Dermis microvascular lymphatic vessel endothelial cell (primary cell): ENCODE measurements at places on chromosomes 1 and 21.

- no peak for DNase-seq
These were observed 64.9 kb downstream of the MEF2D start for GRCh38 chr1:156435545-156436140.

- no peak for DNase-seq
These were observed 240.8 kb upstream of the FGGY start for GRCh38 chr1:59055908-59056719.

GRCh38 chr1:165129568-165130164 is 226.8 kb downstream of the LMX1A start:
- peak; percentile 39 for DNase-seq

- peak; percentile 67 for DNase-seq
These were observed 3.0 kb downstream of the TRIM46 start for GRCh38 chr1:155176544-155177071.

DNA sequence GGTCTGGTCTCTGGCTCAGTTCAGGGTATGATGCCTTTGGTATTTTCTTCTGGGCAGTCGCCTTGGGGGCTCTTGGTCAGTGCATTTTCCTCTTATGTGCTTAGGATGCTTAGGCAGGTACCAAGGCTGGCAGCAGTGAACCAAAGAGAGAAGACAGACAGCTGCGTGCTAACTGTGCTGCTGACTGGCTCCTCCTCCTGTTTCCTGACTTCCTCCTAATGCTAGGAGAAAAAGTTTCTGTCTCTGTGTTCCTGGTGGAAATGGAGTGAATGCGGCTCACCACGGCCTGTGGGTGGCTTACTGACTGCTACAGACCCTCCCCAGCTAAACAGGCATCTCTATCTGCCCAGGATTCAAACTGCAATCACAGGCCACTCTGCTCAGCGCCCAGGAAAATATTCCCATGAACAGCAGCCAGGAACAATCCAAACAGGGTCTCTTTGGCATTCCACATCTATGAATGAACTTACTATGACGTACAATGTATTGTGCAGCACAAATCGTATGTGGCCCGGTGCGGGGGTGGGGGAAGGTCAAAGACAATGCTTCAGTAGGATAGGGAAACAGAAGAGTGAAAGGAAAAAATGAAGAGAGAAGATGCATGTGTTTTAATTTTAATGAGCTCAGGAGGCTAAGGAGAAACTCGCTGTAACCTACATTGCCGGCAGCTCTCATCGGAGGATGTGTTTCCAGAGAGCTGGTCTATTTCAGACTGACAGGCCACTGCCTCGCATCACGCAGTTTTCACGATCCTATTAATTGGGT is 2.8 kb downstream of the ABCG1 start:
- peak; percentile 85 for DNase-seq

DNA sequence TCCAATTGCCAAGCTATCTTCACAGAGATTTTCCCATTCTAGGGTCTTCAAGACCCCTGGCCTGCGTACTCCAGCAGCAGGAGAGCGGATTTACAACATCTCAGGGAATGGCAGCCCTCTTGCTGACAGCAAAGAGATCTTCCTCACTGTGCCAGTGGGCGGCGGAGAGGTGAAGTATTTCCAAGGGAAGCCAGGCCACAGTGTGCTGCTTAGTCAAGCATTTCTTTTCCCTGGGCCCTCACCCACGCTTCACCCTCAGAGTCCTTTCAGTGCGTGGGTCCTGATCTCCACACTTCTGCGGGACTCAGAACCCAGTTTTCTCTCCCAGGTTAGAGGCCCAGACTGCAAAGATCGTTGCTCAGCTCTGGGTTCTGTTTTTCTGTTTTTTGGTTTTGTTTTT is 13.1 kb downstream of the CDCA8 start:
- no peak for DNase-seq

- no peak for DNase-seq
These were observed 28.5 kb downstream of the RASSF5 start for GRCh38 chr1:206535853-206536188.

DNA sequence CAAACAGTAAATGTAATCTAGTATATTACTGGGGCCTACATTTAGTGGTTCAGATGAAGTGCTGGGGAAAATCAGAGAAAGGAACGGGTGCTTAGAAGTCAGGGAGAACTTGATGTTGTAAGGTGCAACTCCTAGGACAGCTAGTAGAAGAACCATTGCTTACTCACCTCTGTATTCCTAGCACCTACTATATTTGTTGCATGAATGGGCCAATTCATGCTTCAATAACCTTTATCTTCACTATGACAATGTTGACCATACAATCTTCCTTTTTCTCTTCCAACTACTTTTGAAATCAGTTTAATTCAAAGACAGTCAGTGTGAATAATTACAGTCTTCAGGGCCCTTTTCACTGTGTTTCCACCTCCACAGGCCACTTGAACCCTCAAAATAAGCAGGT is 125.0 kb upstream of the DMRTA2 start:
- no peak for DNase-seq

DNA sequence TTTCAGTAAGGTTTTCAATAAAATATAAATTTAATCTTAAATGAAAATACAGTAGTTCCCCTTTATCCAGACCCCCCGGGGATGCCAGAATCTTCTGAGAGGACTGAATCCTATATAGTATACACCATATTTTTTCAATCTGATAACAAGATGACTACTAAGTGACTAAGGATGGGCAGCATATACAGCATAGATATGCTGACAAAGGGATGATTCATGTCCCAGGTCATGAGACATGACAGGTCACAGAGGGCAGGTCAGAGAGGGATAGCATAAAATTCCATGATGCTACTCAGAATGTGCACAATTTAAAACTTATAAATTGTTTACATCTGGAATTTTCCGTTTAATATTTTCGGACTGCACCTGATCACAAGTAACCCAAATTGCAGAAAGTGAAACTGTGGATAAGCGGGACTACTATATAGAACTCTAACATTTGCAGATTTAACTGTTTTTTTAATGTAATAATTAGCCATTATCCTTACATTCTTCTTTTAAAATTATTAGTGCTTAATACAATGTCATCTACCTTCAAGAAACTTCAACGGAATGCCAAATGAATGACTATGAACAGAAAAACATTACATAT is 48.8 kb downstream of the LRRC40 start:
- DNase-seq: peak; percentile 13

- no peak for DNase-seq
These were observed 79.0 kb downstream of the APP start for GRCh38 chr21:26091480-26092018.

DNA sequence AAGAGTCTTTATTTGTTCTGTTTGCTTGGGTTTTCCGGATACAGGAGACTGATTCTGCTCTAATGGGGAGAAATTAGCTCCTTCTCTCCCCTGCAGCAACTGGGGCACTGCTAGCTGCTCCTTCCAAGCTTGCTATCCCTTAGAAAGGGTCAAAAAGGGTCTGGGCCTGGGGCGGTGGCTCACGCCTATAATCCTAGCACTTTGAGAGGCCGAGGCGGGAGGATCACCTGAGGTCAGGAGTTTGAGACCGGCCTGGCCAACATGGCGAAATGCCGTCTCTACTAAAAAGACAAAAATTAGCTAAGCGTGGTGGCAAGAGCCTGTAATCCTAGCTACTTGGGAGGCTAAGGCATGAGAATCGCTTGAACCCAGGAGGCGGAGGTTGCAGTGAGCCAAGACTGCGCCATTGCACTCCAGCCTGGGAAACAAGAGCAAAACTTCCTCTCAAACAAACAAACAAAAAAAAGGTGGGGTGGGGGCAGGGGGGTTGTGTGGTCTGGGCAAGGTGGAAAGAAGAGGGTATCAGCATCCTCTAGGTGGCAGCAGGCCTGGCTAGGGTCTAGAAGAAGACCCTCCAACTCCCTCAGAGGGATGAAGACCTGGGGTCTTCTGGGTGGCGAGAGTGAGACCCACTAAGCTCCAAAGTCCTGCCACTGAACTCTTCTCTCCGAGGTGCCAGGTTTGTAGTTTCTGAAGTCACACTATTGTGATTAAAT is 15.4 kb upstream of the TBX15 start:
- DNase-seq: no peak

- DNase-seq: no peak
These were observed 103.8 kb downstream of the ADARB1 start for GRCh38 chr21:45178070-45178608.

GRCh38 chr1:226956942-226957713 is 17.0 kb downstream of the COQ8A start:
- DNase-seq: no peak

DNA sequence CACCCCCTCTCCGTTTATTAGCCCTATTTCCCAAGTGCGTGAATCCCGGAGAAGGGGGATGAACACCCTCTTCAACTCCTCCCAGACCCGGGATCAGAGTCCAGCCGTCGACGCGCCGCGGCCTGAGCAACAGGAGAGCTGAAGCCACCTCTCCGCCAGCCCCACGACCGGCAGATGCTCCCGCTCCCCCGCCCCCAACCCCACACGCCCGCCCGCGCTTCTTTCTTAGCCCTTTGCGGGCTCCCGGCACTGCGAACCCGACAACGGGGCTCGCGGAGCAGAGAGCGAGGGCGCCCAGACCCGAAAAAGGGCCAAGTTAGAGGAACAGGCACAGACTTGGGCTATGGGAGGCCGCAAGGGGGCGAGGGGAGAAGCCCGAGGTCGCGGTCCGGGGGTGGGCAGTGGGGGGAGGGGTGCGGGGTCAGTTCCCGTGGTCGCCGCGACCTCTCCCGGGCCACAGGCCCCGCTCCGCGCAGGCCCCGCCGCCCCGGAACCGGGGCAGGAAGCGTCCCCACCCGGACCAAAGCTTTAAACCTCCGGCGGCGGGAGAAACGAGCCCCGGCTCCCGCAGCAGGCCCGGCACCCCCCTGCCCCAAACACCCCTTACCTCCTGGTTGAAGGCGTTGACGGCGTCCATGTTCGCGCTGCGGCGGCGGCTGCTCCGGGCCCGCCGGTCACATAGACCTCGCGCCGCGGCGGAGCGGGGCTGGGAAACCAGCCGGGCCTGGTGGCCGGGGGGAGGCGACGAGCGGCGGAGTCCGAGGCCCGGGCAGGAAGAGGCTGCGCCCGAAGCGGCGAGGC is 662 bp downstream of the SCAF4 start:
- DNase-seq: no peak

DNA sequence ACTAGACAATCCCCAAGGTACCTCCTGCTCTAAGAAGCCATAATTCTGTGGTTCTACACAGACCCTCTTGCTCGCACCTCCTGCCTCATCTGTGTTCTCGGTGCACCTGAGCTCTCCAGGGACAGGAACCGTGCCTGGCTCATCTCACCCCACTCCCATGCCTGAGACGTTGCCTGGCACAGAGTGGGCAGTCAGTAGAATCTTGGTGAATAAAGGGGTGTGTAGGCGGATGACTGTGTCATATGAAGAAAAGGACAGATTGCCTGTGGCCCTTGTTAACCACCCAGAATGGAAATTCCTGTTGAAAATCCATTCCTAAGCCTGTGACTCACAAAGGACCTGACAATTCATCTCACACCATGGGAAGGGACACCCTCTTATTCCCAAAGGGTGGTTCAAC is 92.9 kb downstream of the KCNN3 start:
- DNase-seq: no peak

GRCh38 chr21:39519835-39520234 is 68.1 kb downstream of the SH3BGR start:
- no peak for DNase-seq

GRCh38 chr1:184646824-184647223 is 107.8 kb downstream of the EDEM3 start:
- DNase-seq: no peak

- DNase-seq: no peak
These were observed 32.8 kb downstream of the KCNA2 start for GRCh38 chr1:110573314-110573713.

GRCh38 chr1:1116701-1117468 is 996 bp upstream of the C1orf159 start:
- no peak for DNase-seq

GRCh38 chr1:82317671-82318070 is 516.9 kb downstream of the ADGRL2 start:
- DNase-seq: no peak

DNA sequence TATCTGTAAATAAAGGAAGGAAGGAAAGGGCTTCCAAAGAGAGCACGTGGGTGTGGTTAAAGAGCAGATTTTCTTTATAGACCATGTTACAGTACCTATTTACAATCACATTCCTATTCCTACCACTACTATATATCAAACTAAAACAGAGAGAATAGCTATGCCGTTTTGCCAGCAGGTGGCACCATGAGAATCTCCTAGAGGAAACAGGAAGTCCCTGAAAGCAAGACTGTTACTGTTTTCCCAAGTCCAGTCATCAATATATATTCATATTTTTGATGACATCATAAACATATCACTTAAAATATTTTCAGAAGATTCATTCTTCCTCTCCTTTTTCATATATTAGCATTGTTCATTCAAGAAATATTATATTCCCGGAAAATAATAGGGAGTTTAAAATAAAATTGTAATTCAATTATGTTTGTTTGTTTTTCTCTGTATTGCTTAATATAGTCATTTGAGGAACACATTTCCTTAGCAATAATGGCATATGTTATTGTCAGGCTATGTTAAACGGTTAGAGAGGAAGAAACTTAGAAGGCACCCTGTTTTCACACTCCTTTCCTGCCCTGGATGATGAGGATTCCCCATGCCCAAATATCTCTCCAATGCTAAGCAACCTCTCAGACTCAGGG is 6.6 kb downstream of the CCDC190 start:
- peak; percentile 43 for DNase-seq

DNA sequence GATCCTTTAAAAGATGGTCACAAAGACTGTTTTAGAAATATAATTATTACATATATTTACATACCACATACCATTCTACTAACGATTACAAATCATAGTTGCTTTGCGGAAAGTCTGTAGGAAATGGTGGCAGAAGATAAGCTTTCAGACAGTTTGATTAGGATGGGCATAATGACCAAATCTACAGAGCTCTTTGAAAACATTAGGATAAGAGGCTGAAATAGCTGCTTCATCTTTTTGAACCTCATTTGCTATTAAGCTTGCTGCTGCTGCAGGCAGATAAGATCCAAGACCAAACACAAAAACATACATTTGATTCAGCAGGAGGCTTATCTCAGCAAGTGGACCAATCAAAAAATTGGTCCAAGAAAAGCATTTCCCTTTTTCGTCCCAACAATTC is 47.1 kb downstream of the DDAH1 start:
- peak; percentile 43 for DNase-seq

DNA sequence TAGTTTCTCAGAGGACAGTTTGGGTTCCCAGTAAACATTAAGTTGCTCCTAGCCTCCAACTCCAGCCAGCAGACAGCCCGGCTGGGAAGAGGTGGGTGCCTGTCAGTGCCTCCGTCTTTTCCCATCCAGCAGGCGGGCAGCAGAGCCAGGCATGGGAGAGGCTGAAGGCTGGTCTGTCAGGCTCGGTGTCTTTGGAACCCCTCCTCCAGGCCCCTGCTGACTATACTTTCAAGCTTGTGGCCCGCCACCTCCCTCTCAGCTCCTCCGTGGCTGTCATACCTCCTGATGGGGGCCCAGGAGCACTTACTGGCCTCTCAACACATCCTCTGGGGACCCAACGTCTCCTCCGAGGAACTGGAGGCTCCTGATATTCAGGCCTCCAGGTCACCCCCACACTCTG is 140.9 kb downstream of the ACTL8 start:
- no peak for DNase-seq

- no peak for DNase-seq
These were observed 15.0 kb upstream of the ANGPTL1 start for GRCh38 chr1:178885869-178886268.

DNA sequence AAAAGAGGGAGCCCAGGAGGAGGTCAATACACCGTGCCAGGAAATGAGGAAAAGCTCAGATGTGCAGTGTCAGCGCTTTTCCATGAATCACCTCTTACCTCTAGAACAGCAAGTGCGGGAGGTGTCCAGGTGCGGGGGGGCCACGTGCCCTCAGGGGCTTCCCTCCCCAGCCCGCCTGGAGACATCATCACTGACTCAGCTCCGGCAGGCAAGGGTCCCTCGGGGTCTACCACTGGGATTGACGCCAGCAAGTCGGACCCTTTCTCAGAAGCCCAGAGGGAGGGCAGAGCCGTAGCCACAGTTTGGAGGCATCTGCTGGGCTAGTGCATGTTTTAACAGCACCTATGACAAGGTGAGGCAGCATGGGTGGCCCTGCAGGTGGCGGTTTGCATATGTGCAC is 67.4 kb upstream of the TRAPPC10 start:
- no peak for DNase-seq
